ENCODE measurements at places on chromosomes 1 and 21.

DNA sequence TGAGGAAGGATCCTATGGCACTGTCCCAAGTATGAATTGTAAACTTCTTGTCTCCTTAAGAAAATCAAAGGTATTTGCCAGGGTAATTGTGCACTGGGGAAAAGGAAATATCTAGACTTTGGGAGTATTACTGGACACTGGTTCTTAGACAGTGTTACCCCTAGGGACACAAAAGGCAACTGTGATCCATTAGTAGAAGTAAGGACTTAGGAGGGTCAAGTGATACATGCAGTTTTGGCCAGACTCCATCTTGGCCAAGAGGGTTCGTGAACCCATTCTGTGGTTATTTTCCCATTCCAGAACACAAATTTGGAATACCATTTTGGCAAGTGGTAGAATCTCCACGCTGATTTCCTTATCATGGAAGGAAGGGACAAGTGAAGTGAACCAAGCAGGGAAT is 98.1 kb downstream of the TM2D1 start:
- DNase-seq = no peak

DNA sequence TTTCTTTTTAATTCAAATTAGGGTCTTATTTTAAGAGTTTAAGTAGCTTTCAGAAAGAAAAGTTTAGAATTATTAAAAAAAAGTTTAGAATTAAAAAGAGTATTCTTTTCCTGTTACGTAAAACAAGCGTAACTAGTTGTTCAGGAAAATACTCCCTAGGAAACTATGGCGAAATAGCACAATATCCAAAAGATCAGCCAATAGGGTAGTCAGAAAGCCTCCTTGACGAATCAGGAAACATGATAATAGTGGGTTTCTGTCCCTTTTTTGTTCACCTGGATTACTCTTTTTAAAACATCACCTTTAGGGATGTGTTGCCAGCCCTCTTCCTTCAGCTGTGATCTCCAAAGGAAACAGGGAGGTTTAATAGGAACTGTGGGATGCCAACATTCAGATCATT is 25.2 kb downstream of the S1PR1 start:
- DNase-seq = no peak

GRCh38 chr1:94716965-94717364 is 103.2 kb upstream of the SLC44A3 start:
- DNase-seq = no peak

DNA sequence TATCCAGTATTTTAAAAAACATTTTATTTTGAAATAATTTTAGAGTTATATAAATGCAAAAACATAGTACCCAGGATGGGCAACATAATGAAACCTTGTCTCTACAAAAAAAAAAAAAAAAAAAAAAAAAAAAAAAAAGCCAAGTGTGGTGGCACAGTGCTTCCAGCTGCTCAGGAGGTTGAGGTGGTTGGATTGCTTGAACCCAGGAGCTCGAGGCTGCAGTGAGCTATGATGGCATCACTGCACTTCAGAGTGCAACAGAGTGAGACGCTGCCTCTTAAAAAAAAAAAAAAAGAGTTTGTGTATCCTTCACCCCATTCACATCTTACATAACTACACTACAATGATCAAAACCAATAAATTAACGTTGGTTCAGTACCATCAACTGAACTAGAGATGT is 115.6 kb upstream of the KIF26B start:
- no peak for DNase-seq

- no peak for DNase-seq
Measured at GRCh38 chr21:44062380-44062779, 44.8 kb upstream of the PWP2 start.

- no peak for DNase-seq
Measured at GRCh38 chr1:66526991-66527390, 7.0 kb upstream of the SGIP1 start.

GRCh38 chr1:57089221-57089620 is 123.4 kb upstream of the C8B start:
- no peak for DNase-seq

DNA sequence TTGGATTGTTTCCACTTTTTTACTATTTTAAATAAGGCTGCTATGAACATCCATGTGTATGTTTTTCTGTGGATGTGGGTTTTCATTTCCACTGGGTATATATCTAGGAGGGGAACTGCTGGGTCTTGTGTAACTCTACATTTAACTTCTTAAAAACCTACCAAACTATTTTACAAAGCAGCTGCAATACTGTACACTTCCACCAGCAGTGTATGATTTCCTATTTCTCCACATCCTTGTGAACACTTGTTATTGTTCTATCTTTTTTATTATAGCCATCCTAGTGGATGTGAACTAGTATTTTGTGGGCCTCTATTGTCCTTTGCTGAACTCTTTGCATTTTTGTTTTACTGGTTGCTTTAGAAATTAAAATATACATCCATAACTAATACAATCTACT is 33.4 kb downstream of the DIPK1A start:
- DNase-seq = no peak

- DNase-seq = no peak
Measured at GRCh38 chr1:208176649-208177048, 67.5 kb downstream of the PLXNA2 start.

- DNase-seq = no peak
Measured at GRCh38 chr1:154951901-154952657, 3.8 kb downstream of the PBXIP1 start.

DNA sequence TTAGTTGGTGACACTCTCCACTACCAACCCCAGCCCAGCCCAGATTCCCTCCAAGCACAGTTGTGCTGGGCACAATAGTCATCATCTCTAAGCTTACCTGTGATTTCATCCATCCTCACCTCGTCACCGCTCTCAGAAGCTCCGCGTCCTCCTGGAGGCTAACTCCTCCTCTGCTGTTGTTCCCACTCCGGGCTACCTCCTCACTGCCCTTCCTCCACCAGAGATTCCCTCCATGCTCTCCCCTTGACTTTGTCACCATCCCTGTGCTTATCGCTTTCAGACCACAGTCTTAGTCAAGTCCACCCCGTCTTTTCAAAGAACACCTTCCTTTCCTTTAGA is 47.0 kb upstream of the KIF26B start:
- DNase-seq = no peak

GRCh38 chr1:218476385-218476784 is 131.2 kb downstream of the TGFB2 start:
- no peak for DNase-seq

- DNase-seq = no peak
Measured at GRCh38 chr1:108657356-108658080, 3.4 kb downstream of the HENMT1 start.

GRCh38 chr1:230107941-230108340 is 40.9 kb downstream of the GALNT2 start:
- no peak for DNase-seq

GRCh38 chr21:41868062-41868710 is 11.0 kb downstream of the PRDM15 start:
- no peak for DNase-seq

DNA sequence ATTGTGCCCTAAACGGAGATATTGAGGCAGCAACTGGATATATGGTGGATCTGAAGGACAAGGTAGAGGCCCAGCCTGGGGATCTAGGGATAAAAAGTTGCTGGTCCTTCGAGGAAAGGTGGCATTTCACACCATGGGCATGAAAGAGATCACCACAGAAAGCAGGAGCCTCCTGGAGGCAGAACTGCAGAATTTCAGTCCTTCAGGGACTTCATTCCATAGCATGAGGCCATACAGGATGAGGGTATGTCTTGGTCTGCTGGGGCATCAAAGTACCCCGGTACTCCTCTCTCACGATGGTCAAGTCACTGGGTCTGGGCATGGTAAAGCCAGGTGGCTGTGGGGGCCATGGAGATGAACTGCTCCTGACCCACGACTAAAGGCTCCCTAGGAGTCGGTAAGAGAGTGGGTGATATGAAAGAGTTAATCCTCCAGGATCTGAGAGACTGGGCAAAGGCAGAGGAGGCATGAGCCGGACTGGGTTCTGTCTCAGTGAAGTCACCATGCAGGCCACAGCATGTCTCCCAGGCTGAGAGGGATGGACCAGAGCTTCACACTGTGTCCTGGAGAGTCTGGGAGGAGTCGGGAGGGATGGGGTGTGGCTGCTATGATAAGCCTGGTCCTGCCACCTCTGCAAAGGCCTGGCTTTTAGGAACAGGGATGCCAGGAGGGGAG is 5.8 kb upstream of the SPRR5 start:
- no peak for DNase-seq

GRCh38 chr21:32658524-32658923 is 46.3 kb upstream of the CFAP298 start:
- DNase-seq = peak; percentile 6

DNA sequence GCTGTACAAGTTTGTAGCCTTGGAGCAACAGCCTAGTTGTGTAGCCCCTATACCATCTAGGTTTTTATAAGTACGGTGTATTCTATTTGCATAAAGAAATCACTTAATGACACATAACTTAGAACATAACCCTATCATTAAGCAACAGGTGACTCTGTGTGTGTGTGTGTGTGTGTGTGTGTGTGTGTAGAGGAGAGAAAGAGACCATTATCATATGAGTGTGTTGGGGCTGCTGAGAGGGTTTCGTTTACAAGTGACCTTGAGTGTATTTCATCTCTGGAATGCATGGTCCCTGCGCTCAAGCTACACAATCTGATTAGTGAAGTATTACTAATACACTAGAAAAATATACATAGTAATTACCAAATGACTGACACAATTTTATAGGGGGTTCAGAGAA is 115.1 kb downstream of the RABGAP1L start:
- DNase-seq = no peak

DNA sequence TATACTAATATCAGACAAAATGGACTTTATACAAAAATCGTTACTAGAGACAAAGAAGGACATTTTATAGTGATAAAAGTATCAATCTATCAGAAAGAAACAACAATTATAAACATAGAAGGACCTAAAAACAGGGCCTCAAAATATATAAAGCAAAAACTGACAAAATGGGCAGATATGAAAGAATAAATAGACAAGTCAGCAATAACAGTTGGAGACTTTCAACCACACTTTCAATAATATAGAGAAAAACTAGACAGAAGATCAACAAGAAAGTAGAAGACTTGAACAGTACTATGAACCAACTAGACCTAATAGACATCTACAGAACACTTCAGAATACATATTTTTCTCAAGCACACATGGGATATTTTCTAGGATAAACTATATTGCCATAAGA is 52.4 kb downstream of the MIS18A start:
- no peak for DNase-seq

GRCh38 chr1:198929111-198929604 is 290.3 kb downstream of the PTPRC start:
- no peak for DNase-seq

DNA sequence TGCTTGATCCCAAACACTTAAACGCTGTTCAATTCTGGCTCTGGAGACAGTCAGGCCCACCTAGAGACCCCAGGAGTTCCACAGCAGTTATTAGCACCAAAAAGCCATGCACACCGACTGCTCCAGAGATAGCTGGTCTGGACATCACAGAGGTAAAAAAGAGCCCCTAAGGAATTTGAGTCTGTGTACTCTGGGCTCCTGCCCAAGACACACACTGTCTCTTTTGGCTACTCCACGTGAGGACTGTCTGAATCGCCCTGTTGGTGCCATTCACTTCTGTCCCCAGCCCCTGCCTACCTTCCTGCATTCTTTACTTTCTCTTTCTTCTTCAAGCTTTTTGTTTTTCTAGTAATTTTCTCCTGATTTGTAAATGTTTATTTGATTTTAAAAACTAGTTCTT is 197.4 kb downstream of the ADGRL2 start:
- no peak for DNase-seq

DNA sequence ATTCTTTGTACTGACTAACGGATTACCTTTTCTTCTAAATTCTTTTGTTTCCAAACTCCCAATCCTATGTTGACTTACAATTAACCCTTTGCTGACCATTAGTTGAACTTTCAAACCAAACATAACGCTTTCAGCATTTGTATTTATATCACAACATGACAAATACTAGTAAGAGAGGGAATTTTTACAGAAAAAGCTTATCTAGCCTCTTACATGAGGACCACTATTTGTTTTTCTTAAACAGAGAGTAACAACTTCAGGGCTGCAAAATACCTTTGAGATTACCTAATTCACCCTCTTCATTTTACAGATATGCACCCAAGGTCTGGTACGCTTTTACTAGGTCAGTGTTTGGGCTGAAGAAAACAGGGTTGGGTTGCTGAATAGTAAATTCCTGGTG is 45.0 kb upstream of the CXADR start:
- no peak for DNase-seq

DNA sequence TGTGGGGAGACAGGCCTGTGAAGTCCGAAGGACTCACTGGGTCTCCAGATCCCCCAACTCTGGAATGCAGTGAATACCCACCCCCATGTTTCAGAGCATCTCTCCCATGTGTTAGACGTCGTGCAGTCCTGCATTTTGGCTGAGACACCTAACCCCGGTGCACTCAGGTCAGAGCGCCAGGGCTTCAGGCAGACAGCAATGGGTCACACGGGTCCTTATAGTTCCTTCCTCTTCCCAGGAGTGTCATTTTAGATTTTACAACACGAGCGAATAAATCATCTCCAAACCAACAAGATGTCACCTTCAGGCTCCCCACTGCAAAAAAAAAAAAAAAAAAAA is 5.1 kb downstream of the PRRX1 start:
- DNase-seq = no peak

DNA sequence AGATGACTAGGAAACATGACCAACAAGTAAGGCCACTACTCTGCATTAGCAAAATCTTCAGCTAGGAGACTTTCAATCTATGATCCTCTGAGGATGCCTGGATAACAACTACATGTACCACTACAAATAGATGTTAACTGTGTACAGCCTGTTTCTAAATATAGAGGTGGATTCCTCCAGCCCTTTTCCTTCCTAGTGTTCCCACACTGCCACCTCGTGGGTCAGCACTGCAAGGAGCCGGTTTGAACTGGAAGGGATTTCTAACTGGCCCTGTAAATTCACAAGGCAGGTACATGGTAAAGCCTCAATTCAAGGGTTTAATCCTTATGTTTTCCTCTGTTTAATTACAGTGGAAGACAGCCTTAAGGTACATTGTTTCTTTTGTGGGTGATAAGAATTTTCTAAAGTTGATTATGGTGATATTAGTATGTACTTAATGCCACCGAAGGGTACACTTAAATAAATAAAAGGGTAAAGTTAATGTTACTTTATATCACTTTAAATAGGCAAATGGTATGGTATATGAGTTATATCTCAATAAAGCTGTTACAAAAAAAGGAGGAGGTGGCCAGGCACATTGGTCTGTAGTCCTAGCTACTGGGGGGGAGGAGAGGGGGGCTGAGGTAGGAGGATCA is 14.4 kb downstream of the SMYD3 start:
- DNase-seq = peak; percentile 96

DNA sequence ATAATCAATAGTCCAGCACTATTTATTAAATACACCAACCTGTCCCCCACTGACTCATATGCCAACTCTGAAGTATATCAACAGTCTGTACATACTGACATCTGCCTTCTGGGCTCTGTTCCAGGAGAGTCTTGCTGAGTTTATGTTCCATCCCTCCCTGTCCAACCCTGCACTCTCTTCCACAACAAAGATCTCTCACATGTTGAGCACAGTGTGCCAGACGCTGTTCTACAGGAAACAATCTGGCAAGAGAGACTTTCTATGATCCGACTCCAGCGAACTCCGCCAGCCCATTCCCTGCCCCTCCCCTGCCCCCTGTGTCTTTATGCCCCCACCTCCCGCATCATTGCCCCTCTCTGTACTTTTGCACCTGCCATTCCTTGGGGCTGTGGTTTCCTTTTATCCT is 3.4 kb downstream of the LACTBL1 start:
- no peak for DNase-seq

- DNase-seq = no peak
Measured at GRCh38 chr1:43760745-43761317, 53.5 kb downstream of the ST3GAL3 start.

- DNase-seq = no peak
Measured at GRCh38 chr1:227320476-227320875, 2.2 kb upstream of the CDC42BPA start.
